ENCODE measurements at places on chromosomes 1 and 21.

GRCh38 chr1:241503444-241503843 lies 16.1 kb downstream of the FH start:
- peaks cover 70% of the 10 kb centered on the region for H3K36me3 ChIP-seq
- no peak overlapping the region for H3K4me3 ChIP-seq
- no peaks in the 10 kb centered on the region for H3K27me3 ChIP-seq
- H3K4me1 ChIP-seq, result no peaks in the 10 kb centered on the region
- no peak overlapping the region for H3K27ac ChIP-seq
- no peak for DNase-seq

DNA sequence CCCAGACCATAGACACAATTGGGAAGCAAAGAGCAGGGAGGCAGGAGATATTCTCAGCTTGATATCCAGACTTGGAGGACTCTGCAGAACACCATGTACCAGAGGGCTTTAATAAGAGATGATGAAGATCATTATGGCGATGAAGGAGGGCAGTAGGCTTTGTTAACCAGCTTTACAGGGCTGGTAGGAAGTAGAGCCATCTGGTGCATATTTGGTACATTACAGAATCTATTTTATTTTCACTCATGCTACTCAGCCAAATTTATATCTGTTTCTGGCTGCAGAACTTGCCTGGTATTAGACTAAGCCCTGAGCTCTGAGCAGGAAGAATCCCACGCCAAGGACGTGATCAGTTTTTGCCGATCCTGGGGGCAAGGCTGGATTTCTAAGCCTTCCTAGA lies 61.8 kb upstream of the SYT6 start:
- H3K27ac ChIP-seq, result no peak overlapping the region
- no peaks in the 10 kb centered on the region for H3K4me1 ChIP-seq

DNA sequence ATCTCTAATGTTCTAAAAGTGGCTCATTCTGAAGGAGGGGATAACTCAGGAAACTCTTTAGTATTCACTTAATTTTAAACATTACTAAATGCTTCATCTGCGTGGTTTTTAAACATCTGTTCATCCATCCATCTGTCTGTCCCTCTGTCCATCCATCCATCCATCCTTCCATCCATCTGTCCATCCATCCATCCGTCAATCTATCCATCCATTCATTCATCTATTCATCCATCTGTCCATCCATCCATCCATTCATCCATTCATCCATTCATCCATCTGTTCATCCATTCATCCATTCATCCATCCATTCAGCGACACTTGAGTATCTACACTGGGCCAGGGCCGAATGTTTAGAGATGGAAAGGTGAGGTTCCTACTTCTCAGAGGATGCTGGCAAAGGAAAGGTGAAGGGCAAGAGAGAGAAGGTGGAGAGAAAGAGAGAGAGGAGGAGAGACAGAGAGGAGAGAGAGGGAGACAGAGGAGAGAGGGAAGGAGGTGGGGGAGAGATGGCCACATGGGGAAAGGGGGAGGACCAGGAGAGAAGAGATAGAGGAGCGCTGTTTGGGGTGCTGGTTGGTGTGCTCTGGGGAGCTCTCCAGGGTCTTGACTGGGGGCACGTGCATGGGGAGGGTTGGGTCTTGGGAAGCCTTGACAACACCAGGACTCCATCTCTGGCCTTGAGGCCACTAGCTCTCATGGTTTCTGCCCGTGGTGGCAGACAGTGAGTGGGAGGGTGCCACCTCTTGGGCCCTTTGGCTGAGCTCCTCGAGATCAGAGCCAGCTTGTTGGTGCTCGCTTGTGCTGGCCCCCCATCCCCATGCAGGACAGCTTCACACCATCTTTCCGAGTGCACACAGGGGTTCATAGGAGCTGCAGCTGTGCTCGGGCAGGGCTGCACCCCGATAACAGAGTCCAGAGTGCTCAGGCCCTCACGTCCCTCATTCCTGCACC lies 45.6 kb downstream of the ABCG1 start:
- no peaks in the 10 kb centered on the region for H3K36me3 ChIP-seq
- no peak overlapping the region for H3K4me3 ChIP-seq
- no peak overlapping the region for H3K27ac ChIP-seq
- peaks cover 40% of the 10 kb centered on the region for H3K4me1 ChIP-seq

DNA sequence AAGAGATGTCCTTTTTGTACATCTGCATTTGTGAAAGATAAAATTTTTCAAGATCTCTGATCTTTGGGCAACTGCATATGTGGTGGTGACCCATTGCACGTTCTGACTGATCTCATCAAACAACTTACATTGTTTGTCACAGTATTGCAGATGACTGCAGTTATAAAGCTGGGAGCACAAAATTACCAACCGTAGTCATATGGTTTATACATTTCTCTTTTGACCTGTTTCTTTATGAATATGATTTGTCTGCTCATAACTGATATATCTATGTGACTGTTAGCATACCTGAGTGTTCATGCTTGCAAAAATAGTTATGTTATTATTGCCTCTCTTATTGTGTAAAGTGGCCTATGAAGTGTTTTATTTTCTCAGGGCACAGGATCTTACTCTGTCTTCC lies 43.7 kb upstream of the HMCN1 start:
- H3K4me3 ChIP-seq, result no peak overlapping the region
- no peaks in the 10 kb centered on the region for H3K27me3 ChIP-seq
- no peak overlapping the region for H3K27ac ChIP-seq
- H3K36me3 ChIP-seq, result no peaks in the 10 kb centered on the region

DNA sequence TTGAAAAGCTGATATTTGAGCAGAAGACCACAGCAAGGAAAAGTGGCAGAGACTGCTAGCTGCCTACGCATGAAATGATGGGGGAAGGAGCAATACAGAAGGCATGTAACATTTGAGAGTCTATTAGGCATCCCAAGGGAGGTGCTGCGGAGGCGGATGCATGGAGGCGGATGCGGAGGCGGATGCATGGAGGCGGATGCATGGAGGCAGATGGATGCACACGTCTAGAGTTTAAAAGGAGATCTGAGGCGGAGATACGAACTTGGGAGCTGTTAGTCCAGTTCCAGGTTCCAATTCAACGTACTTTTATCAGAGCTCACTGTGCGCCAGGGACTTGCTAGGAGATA lies 744 bp upstream of the DDX20 start:
- peaks cover 28% of the 10 kb centered on the region for H3K36me3 ChIP-seq
- H3K4me1 ChIP-seq, result peaks cover 14% of the 10 kb centered on the region
- H3K27me3 ChIP-seq, result no peaks in the 10 kb centered on the region

GRCh38 chr1:234734869-234735268 lies 124.9 kb upstream of the IRF2BP2 start:
- no peaks in the 10 kb centered on the region for H3K27me3 ChIP-seq
- H3K36me3 ChIP-seq, result no peaks in the 10 kb centered on the region
- no peak overlapping the region for H3K27ac ChIP-seq
- peaks cover 25% of the 10 kb centered on the region for H3K4me1 ChIP-seq
- DNase-seq, result no peak

DNA sequence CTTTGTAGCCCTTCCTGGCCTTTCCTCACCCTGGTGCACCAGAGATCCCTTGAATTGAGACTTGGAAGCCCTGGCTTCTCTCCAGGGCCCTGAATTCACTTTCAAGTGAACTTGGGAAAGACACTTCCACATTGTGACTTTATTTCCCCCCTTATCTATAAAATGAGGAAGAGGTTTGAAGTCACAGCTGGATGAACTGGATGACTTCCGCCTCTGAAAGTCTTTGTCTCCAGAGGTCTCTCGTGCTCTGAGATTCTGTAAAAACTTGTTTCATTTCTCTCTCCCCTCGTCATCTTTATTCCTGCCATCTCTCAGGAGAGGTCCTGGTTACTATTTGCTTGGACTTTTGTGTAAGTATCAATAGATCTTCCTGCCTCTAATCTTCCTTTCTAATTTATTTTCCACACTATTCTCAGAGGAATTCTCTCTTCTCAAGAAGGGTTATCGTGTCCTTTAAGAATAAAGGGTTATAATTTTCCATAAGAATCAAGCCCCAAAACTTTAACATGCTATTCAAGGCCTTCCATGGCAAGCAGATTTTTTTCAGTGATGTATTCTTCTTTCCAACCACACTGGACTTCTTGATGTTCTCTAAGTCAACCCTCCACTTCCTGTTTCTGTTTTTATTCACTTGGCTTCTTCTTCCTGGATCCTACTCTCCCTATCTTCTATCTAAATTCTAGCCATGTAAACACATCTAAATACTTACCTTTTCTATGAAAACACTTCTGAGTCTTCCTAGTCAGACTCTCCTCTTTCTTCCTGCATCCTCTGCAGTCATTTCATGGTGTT lies 6.5 kb upstream of the RPTN start:
- H3K4me1 ChIP-seq, result peaks cover 4% of the 10 kb centered on the region
- no peaks in the 10 kb centered on the region for H3K36me3 ChIP-seq
- no peaks in the 10 kb centered on the region for H3K27me3 ChIP-seq
- H3K27ac ChIP-seq, result no peak overlapping the region
- DNase-seq, result no peak

- no peak overlapping the region for H3K4me3 ChIP-seq
- H3K27me3 ChIP-seq, result no peaks in the 10 kb centered on the region
- H3K27ac ChIP-seq, result no peak overlapping the region
- no peaks in the 10 kb centered on the region for H3K4me1 ChIP-seq
- no peaks in the 10 kb centered on the region for H3K36me3 ChIP-seq
Measured at GRCh38 chr1:69315823-69316222, 251.9 kb upstream of the LRRC7 start.
